ENCODE measurements at places on chromosomes 12 and 14.

GRCh38 chr12:105342464-105342863 is 12.0 kb downstream of the C12orf75 start:
- no peak for DNase-seq

- DNase-seq: no peak
Observed at GRCh38 chr14:83992857-83993256, 1537.1 kb upstream of the FLRT2 start.

DNA sequence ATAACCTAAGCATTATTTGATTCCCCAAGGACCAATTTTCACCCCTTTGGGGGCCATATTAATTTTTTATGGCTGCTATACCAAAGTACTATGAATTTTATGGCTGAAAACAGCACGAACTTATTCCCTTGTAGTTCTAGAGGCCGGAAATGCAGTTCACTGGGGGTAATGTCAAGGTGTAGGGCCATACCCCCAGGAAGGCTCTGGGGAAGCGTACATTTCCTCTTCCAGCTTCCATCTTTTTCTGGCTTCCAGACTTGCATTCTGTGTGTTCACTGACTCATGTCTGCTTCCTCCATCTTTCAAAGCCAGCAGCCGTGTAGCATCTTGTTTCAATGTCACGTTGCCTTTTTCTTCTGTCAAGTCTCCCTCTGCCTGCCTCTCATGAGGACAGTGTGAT is 133.5 kb downstream of the BICD1 start:
- DNase-seq: no peak

DNA sequence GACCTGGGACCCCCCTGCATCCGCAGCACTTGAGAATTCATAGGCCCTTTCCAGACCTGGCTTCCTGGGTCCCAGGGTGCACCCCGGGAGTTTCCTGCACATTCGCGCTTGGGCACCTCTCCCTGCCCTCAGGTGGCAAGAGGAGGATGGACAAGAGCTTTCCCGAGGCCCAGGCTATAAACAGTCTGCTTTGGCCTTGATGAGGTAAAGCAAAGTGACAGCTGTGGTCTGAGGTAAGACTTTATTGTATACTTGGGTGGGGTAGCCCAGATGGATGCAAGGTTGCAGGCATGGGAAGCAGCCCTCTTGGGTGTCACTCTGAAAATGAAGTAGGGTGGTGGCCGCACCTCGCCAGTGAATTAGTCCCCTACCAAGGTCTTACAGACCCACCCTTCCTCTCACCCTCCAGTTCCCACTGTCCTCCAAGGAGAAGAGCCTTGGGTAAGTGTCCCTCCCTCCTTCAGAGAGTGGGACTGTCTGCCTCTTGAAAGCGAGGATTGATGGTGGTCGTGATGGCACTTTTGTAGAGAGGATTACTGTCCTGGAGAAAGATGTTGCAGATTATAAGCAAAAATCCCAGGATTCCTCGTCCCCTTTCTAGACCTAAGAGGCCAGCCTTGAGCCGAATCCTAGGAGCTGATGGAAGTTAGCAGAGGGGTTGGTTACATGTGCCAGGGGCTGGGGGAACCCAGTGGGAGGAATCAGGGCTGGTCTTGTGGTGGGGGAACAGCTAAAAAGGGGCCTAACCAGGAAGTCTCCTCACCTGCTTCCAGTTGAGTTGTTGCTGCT is 10.6 kb upstream of the CSAD start:
- DNase-seq: no peak

GRCh38 chr12:98893675-98894411 is 248.8 kb downstream of the APAF1 start:
- no peak for DNase-seq

DNA sequence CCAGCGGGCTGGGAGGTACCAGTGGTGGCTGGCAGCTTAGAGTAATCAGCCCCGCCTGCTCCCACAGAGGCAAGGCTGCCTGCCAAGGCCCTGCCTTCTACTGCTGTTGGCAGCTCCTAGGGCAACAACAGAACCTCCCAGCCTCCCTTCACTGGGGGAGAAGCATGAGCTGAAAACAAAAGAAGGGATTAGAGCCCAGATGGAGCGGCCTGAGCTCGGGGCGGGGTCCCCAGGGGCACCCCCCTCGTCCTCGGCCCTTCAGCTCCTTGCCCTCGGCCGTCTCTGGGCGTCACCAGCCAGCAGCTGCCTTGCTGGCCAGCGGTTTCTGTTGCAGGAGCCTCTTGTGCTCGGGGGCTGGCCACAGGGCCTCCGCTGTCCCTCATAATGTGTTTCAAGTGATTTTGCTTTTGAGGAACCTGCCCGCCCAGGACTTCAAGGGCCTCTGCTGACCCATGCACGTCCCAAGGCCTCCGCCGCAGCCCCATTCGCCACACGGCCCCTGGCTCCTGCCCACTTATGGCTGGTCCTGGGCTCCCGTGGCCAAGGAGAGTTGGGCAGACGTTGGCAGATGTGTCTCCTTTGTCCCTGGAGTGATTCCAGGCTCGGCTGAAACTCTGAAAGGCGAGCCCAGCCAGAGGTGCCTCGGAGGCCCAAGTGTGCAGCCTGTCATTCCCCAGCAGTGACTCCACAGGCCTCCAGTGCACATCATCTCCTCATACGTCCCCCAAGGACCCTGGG is 49.7 kb downstream of the PSMA6 start:
- DNase-seq: peak; percentile 94

GRCh38 chr12:70122804-70123203 is 120.4 kb upstream of the CNOT2 start:
- DNase-seq: no peak

DNA sequence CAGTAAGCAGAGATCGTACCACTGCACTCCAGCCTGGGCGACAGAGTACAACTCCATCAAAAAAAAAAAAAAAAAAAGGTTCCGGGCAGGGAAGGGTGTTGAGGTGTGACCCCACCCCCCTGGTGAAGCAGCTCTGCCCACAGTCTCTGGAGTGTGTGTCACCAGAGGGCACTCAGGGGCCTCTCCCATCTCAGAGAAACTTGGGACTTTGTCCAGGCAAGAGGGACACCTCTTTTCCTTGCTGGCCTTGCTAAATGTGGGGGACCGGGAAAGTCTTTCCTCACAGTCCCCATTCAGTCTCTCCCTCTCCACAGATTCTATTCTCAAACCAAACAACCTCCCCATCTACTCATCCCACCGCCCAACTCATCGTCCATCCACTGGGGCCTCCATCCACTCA is 43.6 kb downstream of the RFLNA start:
- DNase-seq: no peak

GRCh38 chr12:114794049-114794558 is 110.1 kb upstream of the TBX3 start:
- DNase-seq: no peak

DNA sequence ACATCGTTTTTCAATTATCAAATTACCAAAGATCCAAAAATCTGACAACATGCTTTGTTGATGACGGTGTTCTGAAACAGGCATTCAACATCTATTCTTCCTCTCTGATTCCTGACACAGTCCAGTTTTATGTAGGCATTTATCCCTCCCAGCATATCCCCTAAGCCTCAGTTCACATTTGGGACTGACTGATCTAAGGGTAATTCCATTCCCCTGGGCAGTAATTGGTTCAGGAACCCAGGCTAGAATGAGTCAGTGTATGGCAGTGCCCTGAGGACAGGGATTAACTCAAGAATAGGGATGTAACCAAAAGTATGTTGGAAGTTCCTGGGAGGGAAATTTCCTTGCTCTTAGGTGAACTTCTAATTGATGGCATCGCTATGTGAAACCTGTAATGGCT is 10.3 kb upstream of the PCNX1 start:
- DNase-seq: no peak

GRCh38 chr12:12542286-12542685 is 20.4 kb downstream of the DUSP16 start:
- no peak for DNase-seq

DNA sequence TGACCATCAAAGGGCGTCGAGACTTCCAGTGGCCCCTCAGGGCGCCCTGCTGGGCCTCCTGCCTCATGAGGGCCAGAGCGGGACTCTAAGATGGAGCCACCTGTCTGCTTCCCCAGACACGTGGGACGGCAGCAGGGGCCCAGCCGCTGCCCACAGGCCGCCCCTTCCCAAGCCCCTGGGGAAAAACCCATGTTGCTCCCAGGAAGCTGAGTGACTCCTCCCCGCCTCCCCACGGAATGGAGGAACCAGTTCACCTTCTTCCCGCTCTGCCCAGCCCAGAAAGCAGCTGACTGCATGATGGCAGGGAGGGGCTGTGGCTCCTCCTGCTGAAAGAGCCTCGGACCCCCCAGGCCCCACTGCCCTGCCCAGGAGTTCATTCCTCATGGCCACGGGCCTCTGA is 14.9 kb downstream of the RAB35 start:
- DNase-seq: no peak

GRCh38 chr12:56010111-56010570 is 10.7 kb upstream of the IKZF4 start:
- DNase-seq: no peak

GRCh38 chr14:98370352-98370751 is 901.6 kb downstream of the BCL11B start:
- DNase-seq: no peak

DNA sequence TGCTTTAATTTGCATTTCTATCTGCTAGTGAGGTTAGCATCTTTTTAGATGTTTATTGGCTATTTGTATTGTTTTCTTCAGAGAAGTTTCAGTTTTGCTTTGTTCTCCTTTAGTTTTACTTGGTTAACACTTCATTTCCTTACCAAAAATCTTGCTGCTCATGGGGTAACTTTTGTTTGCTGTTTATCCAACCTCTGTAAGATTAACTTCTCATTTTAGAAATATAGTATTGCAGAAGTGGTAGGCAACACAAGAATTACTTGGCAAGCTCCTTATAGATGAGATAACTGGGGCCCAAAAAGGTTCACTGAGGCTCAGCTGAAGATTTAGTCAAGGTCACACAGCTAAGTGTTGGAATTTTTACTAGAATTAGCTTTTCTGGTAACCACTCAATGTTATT is 40.5 kb downstream of the ALKBH1 start:
- no peak for DNase-seq
